ENCODE measurements at places on chromosomes 6 and 20.

DNA sequence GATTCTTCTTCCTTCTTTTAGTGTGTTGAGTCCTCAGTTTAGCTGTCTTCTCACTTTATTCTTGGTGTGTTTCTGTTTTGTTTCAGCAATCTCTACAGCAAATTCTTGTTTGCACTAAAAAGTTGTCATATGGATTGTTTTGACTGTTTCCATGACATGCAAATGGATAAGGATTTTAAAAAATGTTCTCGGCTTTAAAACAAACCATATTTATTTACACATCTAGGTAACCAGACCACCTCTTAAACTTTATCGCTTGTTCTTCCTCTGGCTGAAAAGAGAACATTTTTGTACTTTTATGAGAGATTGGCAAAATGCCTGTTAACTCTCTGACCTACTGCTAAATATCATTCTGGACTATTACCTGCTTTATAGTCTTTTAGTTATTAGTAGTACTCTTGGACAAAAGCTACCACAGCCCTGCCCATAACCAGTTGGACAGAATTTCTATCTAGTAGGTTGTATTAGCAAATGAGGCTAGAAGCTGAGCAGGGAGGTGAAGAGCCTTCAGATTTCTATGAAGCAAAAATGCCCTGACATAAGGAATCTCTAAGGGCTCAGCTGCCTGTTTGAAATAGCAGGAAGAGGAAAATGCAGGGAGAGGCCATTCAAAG, 268.3 kb downstream of the CD109 start:
- no peak for DNase-seq

GRCh38 chr20:40120827-40121226, 568.2 kb downstream of the MAFB start:
- DNase-seq: no peak

DNA sequence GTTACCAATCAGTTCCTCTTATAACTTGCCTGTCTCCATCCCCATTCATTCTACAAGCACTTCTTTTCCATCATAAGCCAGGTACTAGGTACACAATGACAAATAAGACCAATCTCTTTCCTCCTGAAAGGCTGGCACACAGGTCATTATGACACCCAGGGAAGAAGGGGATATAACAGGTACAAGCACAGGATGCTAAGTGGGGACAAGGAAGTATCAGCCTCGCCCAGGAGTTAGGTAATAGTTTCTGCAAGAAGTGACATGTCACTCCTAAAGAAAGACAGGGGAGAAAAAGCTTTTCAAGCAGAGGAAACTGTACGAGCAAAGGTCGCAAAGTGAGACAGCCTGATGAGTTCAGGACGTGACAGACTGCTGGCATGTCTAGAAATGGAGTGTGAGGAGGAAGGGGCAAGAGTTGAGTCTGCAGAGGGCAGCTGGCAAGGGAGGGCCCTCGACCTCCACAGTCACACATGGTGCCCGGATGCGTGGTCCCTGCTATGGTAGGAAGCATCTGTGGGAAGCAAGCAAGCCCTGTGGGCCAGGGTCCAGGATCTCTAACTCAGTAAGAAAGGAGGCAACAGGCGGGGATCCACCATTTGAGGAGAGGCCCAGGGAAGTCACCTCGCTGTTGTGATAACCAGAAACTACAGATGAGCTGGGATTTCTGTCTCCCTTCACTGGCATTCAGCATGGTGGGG, 40.4 kb downstream of the GPLD1 start:
- no peak for DNase-seq

GRCh38 chr20:49452011-49452482, 30.4 kb downstream of the KCNB1 start:
- DNase-seq: no peak

DNA sequence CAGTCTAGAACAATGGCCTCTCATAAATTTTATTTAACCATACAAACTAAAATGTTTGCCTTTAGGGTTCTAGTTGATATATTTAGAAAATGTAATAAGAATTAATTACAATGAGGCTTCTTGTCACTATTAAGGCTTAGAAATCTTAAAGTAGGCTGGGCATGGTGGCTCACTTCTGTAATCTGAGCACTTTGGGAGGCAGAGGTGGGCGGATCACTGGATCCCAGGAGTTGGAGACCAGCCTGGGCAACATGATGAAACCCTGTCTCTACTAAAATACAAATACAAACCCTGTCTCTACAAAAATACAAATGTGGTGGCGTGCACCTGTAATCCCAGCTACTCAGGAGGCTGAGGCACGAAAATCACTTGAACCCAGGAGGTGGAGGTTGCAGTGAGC, 99.0 kb upstream of the ADGRF1 start:
- DNase-seq: no peak

DNA sequence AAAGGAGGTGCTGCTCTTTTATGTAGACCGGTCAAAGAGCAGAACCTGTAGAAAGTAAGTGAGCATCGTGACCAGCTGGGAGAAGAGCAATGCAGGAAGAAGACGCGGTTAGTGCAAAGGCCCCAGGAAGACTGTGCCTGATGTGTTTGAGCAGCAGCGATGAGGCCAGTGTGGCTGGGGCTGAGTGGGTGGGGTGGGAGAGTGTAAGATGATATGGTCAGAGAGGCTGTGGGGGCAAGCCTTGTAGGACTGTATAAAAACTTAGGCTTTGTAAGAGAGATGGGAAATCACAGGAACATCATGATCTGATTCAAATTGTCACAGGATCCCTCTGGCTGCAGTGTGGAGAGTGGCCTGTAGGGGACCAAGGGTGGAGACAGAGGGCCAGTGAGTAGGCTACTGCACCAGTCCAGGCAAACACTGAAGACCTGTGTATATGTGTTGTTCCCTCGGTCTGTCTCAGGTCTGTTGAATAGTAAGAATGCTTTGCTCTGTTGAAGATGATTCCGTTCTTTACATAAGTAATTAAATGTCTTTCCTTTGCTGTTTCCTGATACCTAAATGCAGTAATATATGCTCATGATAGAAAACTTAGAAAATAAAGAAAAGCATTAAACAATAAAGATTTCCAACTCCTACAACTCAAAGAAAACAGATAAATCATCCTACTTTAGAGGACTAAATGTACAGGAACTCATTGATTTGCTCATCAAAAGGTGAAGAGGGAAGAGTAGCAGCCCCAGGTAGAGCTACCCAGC, 23.6 kb upstream of the WFDC2 start:
- no peak for DNase-seq

DNA sequence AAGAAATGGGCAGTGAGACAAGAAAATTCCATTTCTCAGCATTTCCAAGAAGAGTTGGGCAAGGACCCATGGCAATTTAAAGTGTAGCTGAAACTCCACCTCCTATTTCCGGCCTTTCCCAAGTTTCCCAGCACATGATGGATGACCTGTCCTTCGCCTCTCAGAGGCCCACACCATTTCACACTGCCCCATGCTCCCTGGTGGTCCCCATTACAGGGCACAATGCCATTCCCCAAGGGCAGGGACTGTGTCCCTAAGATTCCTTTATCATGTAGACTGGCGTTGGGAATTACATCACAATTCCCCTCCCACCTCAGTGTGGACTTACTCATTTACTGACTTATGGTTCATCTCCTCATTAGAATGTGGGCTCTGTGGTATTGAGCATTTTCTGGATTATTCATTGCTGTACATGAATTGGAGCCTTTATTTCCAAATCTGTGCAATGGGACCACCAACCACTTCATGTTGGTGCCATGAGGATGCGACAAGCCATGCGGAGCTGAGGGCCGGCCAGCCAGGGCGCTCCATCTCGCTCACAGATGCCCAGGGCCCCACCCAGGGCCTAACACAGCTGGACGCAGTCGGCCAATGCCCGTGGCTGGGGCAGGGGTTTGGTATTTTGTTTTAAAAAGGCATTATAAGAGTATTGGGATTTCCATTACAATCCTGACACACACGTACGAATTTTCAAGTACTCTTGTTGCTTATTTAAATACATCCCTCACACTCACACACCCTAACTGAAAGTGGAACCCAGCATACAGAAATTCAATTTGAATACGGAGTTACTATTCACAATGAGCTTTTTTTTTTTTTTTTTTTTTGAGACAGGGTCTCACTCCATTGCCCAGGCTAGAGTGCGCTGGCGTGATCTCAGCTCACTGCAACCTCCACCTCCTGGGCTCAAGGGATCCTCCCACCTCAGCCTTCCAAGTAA, 5.4 kb downstream of the ACSS1 start:
- DNase-seq: no peak

DNA sequence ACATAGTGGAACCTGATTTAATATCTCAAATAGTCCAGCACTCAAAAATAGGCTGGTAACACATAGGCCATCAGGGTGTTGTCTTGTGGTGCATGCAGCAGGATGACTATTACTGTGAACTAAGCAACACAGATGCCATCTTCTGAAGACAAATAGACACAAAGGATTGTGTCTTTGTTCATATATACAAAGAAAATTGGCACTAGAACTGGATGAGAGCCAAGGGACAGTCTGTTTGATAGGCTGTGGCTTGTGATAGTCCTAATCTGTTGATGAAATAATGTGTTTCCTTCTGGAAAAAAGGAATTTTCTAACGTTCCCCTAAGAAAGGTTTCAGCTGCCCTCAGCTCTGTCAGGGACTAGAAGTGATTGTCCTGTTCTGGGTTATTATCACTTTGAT, 129.8 kb downstream of the TPBG start:
- DNase-seq: no peak

- no peak for DNase-seq
These were observed 65.0 kb upstream of the MAP3K4 start for GRCh38 chr6:160926281-160927276.

DNA sequence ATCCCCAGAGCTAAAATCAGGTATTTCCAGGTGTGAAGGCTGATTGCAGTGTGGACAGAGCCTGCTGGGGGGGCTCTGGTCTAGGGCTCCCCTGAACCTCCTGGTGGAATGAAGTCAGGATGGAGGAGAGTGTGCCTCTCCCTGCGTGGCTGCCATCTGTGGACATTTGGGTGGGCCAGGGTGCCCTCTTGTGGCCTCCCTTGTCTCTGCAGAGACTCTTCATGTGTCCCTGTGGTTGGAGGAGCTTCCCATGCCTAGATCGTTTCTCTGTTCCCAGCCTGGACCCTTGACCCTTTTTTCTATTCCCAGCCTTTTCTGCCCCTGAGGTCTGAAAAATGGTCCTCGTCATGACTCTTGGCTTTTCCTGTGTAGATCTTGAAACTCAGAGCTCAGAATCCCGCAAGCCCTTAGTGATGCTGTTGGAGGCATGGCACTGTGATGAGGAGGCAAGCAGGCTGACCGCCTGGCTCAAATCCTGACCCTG, 9.9 kb upstream of the PSMF1 start:
- no peak for DNase-seq

DNA sequence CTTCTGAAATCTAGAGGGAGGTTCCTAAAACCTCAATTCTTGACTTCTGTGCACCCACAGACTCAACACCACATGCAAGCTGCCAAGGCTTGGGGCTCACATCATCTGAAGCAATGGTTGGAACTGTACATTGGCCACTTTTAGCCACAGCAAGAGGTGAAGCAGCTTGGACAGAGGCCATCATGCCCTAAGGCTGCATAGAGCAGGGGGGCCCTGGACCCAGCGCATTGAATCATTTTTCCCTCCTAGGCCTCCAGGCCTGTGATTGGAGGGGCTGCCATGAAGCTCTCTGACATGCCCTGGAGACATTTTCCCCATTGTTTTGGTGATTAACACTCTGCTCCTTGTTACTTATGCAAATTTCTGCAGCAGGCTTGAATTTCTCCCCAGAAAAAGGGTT, 145.9 kb downstream of the C6orf118 start:
- DNase-seq: no peak

- no peak for DNase-seq
These were observed 15.2 kb upstream of the AMD1 start for GRCh38 chr6:110859335-110859792.

GRCh38 chr6:150521482-150521881, 78.2 kb upstream of the PLEKHG1 start:
- no peak for DNase-seq

DNA sequence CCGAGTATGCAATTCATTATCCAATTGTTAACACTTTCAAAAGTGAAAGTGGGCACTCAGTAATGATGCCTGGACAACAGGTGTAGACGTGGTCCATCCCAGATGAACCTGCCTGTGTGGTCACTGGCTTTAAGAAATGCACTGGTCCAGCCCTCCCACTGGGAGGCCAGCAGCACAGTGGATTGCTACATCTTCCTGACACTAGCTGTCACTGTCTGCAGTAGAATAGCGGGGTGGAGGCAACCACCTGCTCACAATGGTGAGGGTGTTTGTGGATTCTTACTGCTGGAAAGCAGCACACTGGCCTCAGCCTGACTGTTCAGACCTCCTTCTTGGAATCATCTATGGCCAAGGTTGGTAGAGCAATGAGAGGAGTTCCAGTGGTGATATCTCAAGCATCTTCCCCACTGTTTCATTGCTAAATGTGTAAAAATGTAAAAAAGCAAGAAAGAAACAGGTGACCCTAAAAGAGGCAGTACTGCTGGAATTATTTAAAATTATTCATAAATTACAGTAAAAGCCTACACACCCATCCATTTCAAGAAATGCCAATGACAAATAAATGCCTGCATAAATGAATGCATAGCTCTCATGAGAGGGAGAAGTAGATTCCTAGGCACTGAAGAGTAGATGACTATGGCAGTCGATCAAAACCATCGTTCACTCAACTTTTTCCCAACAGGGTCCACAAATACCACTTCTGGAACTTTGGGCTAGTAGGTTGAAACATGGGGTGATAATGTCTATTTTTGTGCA, 228.0 kb upstream of the PLN start:
- DNase-seq: no peak

GRCh38 chr20:44601236-44601671, 18.9 kb downstream of the PKIG start:
- no peak for DNase-seq

GRCh38 chr6:99016355-99016754, 68.6 kb upstream of the FBXL4 start:
- peak; percentile 77 for DNase-seq

DNA sequence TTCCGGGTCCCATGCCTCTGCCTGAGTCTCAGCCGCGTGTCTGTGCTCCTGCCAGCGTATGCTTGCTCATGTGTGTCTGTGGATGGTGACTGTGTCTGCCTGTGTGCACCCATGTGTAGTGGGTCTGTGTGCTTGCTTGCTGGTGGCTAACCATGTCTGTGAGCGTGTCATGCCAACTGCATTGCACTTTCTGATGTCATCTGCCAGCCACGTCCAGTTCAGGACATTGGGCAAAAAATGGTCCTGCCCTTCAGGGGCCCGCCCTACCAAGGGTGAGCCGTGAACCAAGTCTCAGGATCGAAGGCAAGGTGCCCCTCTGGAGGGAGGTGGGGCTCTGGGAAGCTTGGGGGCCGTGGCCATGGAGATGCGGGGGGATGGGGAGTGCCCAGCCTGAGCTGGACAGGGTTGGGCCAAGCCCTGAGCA, 9.4 kb upstream of the ZBTB46 start:
- DNase-seq: no peak

DNA sequence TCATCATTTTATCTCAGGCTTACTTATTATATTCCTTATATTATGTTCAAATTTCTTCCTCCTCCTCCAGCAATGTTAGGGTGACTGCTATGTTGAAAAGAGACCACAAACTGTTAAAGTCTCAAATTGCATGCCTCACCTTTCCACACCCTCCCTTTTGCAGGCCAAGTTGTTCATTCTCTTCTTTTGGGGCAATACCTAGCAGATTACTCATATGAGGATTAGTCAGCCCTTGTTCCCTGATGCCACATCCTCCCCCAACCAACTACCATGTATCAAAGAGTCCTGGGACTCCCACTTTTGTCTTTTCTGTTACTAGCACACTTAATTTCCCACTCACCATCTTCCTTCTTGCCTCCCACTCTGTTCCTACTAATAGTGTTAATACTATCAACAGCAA, 434.7 kb downstream of the BCKDHB start:
- peak; percentile 84 for DNase-seq
